ENCODE measurements at places on chromosomes 5 and 9.

- DNase-seq, result no peak
These were observed 159.6 kb upstream of the TBCA start for GRCh38 chr5:77935506-77936364.

GRCh38 chr9:77680581-77680980 lies 32.5 kb upstream of the GNA14 start:
- no peak for DNase-seq

GRCh38 chr5:15080219-15080618 lies 208.6 kb upstream of the ANKH start:
- no peak for DNase-seq

GRCh38 chr5:139514486-139514856 lies 31.9 kb upstream of the STING1 start:
- no peak for DNase-seq

GRCh38 chr9:68744426-68744825 lies 39.4 kb downstream of the PIP5K1B start:
- no peak for DNase-seq

Measured in vagina (tissue), 2 donors.